CD4-positive, alpha-beta T cell treated with Interferon gamma for 1 hour (primary cell): ENCODE measurements at places on chromosomes 1 and 21.

- DNase-seq: no peak
Measured at GRCh38 chr1:10108134-10108663, 75.4 kb downstream of the UBE4B start.

- DNase-seq: no peak
Measured at GRCh38 chr1:230661976-230662375, 19.7 kb downstream of the COG2 start.

- DNase-seq: no peak
Measured at GRCh38 chr21:43927591-43928221, 62.7 kb downstream of the AGPAT3 start.

GRCh38 chr1:185742403-185742802 is 8.2 kb downstream of the HMCN1 start:
- DNase-seq: no peak

DNA sequence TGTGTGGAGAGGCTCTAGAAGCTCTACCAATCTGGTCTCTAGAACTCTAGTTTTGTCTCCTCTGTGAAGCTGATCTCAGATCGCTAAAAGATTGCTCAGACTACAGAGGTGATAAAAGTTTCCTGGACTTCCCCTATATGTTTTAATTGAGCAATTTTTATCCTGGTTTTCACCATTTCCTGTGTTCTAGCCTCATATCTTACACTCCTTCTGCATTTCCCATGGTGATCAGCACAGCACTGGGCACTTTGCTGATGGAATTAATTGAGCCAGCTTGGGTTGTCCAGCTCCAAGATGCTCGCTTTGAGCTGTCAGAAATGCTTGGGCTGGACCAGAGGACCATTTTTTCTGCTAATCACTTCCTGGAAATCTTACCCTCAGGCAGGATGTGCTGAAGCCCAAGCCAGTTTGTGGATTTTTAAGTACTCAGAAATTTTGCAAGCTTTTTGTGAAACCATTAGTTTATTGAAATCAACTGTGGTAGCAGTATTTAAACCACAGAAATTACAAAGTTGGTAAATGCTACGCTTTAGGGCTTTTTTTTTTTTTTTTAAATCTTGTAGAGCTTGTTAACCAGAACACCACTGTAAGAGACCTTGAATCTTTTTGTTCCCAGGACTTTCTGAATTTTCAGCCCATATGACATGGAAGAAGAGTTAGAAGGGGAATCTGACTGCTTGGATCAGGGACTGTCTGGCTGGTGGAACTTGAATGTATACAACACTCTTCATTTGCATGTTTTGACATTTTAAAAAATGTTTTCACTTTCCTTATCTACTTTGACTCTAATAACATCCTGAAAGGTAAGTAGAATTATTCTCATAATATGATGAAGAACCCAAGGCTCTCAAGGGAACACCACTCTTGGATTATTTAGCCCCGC is 28.4 kb downstream of the CD48 start:
- DNase-seq: no peak

DNA sequence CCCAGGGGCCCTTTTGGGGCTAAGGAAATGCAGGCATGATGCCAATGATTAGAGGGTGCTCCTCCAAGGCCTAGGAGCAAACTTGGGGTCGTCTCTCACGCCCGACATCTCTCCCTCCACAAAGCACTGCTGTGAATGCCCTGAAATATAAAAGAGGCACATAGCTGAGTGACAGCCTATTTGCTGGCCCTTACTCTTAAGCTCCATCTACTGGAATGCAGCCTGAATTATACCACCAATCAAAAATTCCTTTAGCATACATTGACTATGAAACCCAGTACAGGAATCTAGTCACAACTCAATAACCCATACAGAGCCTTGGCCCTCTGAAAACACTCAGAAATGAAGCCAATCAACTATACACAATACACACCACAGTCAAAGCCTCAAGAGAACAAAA is 105.5 kb downstream of the LRIG2 start:
- DNase-seq: no peak

DNA sequence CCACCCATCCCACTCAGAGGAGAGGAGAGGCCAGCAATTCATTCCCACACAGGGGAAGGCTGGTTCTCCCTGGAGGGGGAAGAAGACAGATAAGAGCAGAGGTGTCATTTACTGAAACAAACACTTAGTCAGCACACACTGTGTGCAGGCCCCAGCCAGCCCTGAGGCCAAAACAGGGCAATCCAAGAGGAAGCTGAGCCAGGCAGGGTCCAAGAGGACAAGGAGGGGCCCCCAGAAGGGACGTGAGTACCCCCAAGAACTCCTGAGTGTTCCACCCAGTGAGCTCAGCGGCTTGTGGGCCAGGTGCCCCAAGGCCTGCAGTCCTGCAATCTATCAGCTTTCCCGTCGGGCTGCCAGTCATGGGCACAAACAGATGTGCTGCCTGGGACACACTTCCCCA is 15.8 kb downstream of the ADGRB2 start:
- DNase-seq: no peak

DNA sequence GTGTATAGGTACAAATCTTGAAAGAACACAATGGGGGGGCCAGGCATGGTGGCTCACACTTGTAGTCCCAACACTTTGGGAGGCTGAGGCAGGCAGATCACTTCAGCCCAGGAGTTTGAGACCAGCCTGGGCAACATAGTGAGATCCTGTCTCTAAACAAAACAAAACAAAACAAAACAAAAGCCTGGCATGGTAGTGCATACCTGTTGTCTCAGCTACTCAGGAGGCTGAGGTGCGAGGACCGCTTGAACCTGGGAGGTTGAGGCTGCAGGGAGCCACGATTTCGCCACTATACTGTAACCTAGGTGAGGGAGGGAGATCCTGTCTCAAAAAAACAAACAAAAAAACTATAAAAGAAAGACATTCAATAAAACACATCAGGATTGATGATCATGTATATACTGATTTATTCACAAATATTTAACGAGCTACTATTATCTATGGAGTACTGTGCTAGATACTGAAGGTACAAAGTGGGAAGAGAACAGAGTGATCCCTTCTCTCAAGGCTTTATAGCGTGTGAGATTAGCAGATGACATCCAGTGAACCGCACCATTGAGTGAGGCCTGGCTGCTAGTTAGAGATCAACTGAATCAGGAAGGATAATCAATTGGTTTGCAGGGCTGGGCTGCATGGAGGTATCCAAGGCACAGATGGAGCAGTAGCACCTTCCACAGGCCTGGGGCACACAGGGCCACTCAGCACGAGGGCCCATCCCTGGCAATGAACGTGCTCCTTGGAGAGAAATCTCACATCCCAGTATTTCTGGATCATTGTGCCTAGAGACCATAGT is 26.4 kb downstream of the ELF3 start:
- no peak for DNase-seq

- no peak for DNase-seq
Measured at GRCh38 chr1:44723064-44723463, 7.9 kb downstream of the RNU5D-1 start.

GRCh38 chr1:118271883-118272282 is 86.9 kb upstream of the SPAG17 start:
- no peak for DNase-seq

- DNase-seq: no peak
Measured at GRCh38 chr1:6859415-6860343, 74.4 kb downstream of the CAMTA1 start.

DNA sequence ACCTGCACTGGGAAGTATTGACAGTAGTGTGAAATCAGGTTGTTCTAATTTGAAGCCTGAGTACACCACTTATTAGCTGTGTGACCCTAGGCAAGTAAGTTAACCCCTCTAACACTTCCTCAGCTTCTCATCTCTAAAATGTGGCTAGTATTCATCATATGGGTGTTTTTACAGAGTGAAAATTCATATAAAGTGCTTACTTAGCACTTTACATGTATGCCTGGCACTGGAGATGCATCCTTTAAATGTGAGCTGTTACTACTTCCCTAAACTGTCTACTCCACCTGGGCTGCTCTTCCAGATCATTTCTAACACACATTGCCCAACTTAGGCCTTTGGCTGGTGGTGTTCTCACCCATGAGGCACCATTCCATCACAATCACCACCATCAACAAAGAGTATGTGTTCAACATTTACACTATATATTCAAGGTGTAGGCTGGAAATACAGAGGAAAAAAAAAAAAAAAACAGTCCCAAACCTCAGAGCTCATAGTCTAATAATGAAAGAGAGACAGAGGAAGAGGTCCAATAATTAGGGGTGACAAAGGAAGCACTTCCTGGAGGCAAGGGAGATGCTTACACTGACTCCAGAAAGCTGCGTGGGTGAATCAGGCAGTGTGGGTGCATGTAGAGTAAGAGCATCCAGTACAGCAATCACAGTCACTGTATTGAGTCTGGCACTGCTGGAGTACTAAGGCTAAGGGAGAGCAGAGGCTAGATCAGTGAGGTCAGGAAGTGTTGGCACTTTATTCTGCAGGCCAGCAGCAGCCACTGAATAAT is 3.6 kb downstream of the STX6 start:
- DNase-seq: no peak

- no peak for DNase-seq
Measured at GRCh38 chr1:30270461-30270860, 452.9 kb downstream of the MATN1 start.

DNA sequence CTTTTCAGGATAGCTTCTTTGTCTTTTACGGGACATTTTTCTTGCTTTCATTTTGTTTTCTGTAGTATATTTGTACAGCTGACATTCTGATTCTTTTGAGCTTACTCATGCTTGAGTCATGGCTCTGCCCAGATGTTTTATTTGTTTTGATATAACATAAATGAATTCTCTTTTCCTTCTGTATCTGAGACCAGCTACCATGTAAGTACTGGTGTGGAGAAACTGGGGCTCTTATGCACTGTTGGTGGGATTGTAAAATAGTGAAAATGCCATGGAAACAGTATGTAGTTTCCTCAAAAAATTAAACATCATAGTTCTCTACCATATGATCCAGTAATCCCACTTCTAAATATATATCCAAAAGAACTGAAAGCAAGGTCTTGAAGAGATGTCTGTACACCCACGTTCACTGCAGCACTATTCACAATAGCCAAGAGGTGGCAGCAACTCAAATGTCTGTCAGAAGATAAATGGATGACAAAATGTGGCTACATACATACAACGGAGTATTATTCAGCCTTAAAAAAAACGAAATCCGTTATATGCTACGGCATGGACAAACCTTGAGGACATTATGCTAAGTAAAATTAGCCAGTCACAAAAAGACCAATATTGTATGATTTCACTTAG is 61.4 kb downstream of the EIF2B3 start:
- no peak for DNase-seq

DNA sequence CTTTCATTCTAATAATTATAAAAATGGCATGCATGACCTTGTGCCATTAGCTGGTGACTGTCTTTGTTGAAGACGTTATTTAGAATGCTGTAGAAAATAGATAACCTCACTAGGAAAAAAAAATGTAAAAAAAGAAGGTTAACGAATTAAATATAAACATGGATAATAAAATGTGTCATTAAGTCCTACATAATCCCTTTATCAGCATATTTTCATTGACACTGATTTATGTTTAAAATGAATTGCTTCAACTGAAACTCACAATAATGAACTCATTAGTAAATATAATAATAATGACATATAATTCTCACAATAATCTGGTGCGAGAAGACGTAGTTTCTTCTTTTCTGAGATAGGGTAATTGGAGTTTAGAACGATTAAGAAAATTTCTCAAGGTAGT is 4.7 kb downstream of the TMPRSS15 start:
- no peak for DNase-seq

- no peak for DNase-seq
Measured at GRCh38 chr21:26835027-26835713, 10.0 kb downstream of the ADAMTS1 start.

GRCh38 chr1:109201123-109201703 is 12.5 kb upstream of the SARS1 start:
- no peak for DNase-seq

DNA sequence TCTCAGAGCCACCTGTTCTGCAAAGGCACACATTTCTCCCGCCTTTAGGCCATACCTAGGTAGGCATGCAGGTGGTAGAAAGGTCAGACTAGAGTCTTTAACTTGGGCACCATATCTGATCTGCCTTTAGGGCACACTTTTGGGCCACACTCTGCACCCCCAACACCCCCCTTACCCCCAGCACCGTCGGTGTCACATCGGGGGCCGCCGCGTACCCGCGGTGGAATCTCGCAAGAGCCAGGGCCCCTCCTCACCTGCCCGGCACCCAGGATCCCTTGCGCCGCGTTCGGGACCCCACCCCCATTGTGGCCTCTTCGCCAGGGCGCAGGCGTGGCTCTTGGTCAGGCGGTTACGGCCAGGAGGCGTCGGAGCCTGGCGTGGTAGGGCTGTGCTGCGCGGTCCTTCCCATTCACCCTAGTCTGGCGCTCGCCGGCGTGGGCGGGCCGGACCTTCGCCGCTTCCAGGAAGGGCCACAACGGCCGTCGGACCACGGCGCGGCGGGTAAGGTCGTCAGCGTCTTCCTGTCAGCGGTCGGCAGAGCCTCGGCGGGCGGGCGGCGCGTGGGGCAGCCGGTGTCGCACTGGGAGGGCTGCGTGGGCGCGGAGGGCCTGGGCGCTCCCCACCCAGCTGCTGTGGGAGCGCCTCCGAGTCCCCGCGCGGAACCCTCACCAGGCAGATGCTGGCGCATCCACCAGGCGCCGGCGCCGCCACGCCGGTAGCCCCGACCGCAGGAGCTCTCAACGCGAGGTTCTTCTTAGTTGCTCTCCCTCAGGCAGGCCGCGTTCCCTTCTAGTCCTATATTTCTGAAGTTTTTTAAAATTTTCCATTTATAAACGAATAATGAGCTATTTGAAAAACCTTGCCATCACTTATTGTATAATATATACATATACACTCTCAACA is at the start of gene DNAH14:
Gene DNAH14 (plus strand): TSS at position 341 of the 903 bp plus-strand sequence. CDS start 23,028 bp downstream, outside the sequence.
- no peak for DNase-seq

GRCh38 chr1:234690872-234691271 is 80.9 kb upstream of the IRF2BP2 start:
- no peak for DNase-seq

DNA sequence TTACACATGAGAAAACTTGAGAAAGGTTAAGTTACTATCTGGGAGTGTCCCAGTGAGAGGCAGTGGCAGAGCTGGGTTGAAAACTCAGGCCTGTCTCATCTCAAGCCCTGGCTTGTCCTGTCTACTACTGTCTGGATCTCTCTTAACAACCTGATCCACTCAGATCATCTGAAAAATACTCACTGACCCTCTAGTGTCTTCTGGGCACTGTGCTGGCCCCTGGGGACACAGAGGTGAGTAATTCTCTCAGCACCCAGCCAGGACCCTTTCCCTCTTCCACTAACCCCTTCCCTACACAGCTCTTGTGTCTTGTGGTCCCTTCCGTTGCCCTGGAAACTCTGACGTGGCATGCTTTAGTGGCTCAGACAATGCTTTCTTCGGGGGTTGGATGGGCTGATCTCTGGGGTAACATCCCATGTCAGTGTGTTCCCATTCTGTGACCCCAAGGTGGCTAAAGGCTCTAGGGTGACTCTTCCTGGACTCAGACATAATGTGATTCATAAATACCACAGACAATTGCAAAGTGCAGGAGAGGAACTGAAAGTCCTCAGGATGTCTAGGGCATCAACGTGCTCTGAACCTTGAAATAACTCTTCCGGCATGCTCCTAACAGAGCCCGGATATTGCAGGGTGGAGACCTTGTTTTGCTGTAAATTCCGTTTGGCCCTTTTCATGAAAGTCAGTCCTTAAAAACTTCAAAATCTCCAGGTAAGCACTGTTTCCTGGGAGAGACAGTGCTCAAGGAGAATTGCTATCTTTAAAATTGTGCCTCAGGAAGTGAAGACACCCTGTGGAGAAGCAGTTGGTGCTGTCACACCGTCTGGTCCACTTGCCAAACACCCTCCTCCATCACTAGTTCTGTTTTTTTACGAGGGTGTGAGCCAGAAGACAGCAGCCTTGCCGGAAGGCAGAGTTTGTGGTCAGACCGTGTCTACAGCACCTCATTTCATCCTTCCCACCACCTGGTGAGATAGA is 4.0 kb downstream of the SHISAL2A start:
- DNase-seq: peak; percentile 88

- no peak for DNase-seq
Measured at GRCh38 chr21:28106370-28106890, 886.2 kb downstream of the LTN1 start.

GRCh38 chr1:196148367-196148970 is 459.8 kb downstream of the KCNT2 start:
- no peak for DNase-seq
